ENCODE measurements at places on chromosomes 3 and 15. TPM values are rescaled to one million over a fixed set of nuclear protein-coding genes. Genes with fewer than 3 reads are reported as not detected.
A peak's percentile ranks its signal among the peaks of the same experiment; 100 is the strongest.

Gene GRAMD2A
- total RNA-seq, result 4.0 TPM

Gene DUOX1
- total RNA-seq, result 363 TPM

DNA sequence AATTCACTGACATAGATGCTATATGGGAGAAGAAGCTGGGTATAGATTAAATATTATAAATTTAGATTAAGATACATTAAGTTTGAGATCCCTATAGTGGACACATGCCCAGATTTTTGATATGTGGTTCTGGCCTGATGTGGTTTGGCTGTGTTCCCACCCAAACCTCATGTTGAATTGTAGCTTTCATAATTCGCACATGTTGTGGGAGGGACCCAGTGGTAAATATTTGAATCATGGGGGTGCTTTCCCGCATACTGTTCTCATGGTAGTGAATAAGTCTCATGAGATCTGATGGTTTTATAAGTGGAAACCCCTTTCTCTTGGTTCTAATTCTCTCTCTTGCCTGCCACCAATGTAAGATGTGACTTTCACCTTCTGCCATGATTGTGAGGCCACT lies 189.4 kb upstream of the CD96 start:
- no peak overlapping the region for H3K27ac ChIP-seq
- no peaks in the 10 kb centered on the region for H3K27me3 ChIP-seq
- H3K4me3 ChIP-seq, result no peak overlapping the region
- no peak for DNase-seq

- H3K27ac ChIP-seq, result no peak overlapping the region
- no peaks in the 10 kb centered on the region for H3K36me3 ChIP-seq
- no peaks in the 10 kb centered on the region for H3K27me3 ChIP-seq
These were observed 21.1 kb upstream of the TNK2 start for GRCh38 chr3:195929452-195929851.

- peaks cover 4% of the 10 kb centered on the region for H3K4me1 ChIP-seq
- H3K27ac ChIP-seq, result peak overlapping the region; percentile 87
- peak overlapping the region; percentile 76 for H3K4me3 ChIP-seq
- peak; percentile 43 for DNase-seq
These were observed 519 bp downstream of the ABHD6 start for GRCh38 chr3:58237941-58238681.

GRCh38 chr3:78905700-78906099 lies 862.1 kb downstream of the ROBO1 start:
- H3K36me3 ChIP-seq, result no peaks in the 10 kb centered on the region
- no peaks in the 10 kb centered on the region for H3K4me1 ChIP-seq
- H3K27ac ChIP-seq, result no peak overlapping the region

Gene CORO2B
- 5.9 TPM for total RNA-seq
